ENCODE measurements at places on chromosomes 2 and 18.

GRCh38 chr2:46552528-46552927 is 73.2 kb downstream of the TMEM247 start:
- no peak for DNase-seq

- DNase-seq = peak; percentile 10
Observed at GRCh38 chr2:220985561-220985960, 586.5 kb downstream of the EPHA4 start.

DNA sequence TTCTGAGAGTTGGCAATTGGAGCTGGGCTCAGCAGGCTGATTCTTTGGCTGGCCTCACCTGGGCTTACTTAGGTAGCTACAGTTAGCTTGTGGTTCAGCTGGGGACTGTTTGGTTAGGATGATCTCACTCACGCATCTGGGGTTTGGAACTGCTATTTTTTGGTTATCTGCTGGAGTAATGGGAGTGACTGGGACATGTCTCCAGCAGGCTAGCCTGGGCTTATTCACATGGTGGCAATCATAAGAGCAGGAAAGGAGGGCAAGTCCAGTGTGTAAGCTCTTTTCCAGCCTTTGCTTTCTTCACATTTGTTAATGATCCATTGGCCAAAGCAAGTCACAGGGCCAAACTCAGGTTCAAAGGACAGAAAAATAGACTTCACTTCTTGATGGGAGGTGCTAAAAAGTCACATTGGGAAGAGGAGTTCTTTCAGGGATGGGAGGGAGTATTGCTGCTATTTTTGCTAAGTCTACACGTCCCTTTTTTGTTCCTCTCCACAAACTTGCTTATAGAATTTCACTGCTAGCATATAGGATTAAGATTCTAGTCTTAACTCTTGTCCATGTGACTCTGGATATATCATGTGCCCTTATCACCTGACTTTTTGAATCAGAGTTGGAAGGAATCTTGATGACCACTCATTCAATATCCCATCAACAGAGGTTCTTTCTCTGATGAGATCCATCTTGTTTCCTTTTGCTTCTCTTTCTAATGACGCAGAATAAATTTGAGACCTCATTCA is 174.0 kb downstream of the ZFP36L2 start:
- DNase-seq = no peak

DNA sequence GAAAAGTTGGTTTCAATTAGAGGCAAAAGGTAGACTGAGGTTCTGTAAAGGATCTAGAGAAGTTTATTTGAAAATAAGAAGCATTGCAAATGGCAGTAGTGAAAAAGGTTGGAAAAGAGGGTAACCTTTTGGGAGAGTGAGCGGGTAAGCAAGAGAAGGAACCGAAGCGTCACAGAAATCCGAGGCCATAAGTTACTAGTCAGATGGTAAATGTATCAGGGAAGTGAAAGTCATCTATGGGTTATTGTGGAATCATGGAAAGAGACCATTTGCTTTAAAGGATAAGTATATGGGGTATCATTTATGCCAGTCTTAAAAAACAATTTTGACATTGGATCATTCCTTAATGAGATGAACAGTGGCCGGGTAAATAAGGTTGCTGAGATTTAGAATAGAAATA is 30.5 kb downstream of the EML4 start:
- DNase-seq = no peak

GRCh38 chr18:61459896-61460648 is 126.8 kb downstream of the CDH20 start:
- DNase-seq = no peak

DNA sequence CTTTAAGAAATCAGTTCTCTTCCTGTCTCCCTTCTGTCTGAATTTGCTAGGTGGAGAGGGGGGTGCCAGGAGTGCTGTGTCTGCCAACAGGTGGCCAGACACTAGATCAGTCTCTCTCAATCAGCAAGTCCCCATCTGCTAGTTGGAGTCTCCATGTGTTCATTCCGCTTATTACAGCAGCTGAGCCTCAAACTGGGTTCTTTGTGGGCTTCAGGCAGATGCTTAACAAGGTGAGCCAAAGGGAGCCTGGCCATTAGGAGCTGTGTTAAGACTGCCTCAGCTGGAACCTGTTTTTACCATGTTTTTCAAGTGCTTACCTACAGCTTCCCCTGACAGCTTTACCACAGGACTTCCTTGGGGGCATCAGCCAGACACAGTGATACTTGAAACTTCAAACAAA is 401.9 kb downstream of the LRP1B start:
- DNase-seq = no peak

DNA sequence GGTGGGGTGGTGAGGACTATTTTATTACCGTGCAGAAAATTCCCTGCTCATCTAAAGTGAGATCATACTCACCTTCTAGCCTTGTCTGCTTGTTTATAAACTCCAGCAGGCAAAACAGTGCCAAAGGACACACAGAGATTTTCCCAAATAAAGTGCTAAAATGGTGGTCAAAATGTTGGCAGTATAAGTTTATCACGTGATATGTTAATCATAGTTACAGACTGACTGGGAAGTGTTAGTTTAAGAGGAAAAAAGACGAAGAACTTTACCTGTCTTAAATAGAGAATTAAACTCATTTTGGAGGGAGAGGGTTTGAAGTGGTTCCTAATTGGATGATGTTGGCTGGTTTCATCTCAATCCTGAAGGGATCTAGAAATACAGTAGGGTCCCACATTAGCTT is 691.7 kb upstream of the FANCL start:
- DNase-seq = no peak

- no peak for DNase-seq
Observed at GRCh38 chr2:7900593-7900992, 781.3 kb upstream of the ID2 start.

DNA sequence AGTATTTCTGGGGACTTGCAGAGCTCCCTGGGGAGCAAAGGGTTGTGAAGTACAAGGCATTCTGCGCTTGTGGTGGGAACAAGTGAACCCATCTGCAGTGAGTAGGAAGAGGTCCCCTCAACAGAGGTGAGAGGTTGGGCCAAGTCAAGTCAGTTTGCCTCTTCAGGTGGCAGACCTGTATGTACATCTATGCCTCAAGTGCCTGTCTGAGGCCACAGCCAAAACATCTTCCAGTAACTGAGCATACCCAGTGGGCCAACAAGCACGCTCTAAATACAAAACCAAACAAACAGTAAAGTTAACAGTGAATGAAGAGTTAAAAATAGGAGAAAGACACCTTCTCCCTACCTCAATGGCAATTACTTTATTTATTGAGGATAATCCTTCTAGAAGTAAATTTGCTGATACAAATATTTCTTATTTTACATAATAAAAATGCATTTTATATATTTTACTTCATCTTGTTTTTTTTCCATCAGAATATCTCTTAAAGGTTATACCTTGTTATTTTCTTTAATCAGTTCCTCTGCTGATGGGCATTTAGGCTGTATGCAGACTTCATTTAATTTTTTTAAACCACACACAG is 2.5 kb downstream of the GYPC start:
- DNase-seq = no peak

DNA sequence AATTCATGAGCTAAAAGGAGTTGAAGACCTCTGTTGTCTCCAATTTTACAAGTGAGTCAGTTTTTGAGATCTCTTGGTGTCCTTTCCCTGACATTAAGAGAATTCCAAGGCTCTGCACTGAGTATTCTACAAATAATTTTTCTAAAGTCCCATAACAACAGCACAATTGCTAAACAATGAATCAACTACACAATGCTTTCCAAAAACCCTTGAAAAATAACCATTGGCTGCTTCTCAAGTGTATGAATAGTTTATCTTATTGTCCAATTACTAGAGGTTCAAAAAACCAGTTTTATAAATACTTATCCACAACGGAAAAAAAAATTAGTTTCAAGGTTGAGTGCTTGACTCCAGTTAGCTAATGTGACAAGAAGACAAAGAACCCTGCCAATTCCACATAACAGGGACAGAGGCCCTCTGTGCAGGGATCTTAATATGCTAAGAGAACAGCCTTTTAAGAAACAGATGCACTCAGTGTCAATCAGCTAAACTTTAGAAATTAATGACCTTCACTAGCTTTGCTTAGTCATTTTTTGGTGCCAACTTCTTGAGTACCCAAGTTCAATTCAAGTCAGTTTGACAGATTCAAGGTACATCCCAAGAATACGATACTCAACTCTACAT is 266.6 kb upstream of the CYP26B1 start:
- DNase-seq = no peak

DNA sequence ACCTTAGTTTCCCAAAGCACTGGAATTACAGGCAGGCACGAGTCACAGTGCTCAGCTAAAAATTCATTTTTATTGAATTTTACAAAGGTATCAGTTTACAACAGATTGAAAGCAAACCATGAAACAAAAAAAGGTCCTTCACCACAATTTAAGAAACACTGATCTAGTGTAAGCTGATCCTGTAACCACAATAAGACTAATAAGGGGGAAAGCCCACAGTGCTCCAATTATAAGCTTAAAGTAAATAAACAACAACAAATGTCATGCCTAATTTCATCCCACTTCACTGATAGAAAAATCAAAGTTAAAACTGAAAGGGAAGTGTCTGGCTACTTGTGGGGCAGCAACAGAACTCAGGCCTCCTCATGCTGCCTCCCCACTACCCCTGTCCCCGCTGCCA is 49.2 kb downstream of the ICA1L start:
- DNase-seq = no peak

- peak; percentile 47 for DNase-seq
Observed at GRCh38 chr2:45285771-45286390, 276.6 kb upstream of the SIX2 start.

- no peak for DNase-seq
Observed at GRCh38 chr2:40129725-40130124, 322.2 kb downstream of the SLC8A1 start.
